ENCODE measurements at places on chromosomes 2 and 18. TPM values are rescaled to one million over a fixed set of nuclear protein-coding genes. Genes with fewer than 3 reads are reported as not detected.

GRCh38 chr2:159711562-159712142 lies 654 bp upstream of the MARCHF7 start:
- DNase-seq, result no peak

- DNase-seq, result no peak
Observed at GRCh38 chr2:10574911-10575310, 114.9 kb downstream of the NOL10 start.

GRCh38 chr2:35938838-35939237 lies 416.7 kb upstream of the CRIM1 start:
- no peak for DNase-seq

DNA sequence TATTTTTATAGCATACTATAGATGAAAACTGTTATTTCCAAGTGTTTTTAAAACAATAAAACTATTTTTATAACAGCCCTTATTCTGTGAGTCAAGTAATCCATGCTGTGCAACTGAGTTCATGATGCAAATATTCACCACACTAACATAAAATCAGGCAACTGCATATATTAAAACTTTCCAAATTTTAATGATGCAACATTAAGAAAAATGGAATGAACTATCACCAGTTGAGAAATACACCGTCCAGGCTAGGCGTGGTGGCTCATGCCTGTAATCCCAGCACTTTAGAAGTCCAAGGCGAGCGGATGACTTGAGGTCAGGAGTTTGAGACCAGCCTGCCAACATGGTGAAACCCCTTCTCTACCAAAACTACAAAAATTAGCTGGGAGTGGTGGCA lies 114.5 kb downstream of the CDH2 start:
- DNase-seq, result no peak

The DNPEP gene
- 75.1 TPM for total RNA-seq

All from Calu3 (cell line).